ENCODE measurements at places on chromosomes 7 and 10. TPM values are rescaled to one million over a fixed set of nuclear protein-coding genes. Genes with fewer than 3 reads are reported as not detected.

The DNAJC9 gene
- 11.8 TPM for total RNA-seq

The CRTAC1 gene
- total RNA-seq: 5.7 TPM

The MYO1G gene
- total RNA-seq: 1.5 TPM

The OR6B1 gene
- not detected for total RNA-seq

The PCLO gene
- 2.3 TPM for total RNA-seq

The COL17A1 gene
- total RNA-seq: 0.12 TPM

The SPAM1 gene
- total RNA-seq: not detected

The HMX2 gene
- not detected for total RNA-seq

The MKI67 gene
- 1.9 TPM for total RNA-seq

The DNAH11 gene
- total RNA-seq: 6.9 TPM

DNA sequence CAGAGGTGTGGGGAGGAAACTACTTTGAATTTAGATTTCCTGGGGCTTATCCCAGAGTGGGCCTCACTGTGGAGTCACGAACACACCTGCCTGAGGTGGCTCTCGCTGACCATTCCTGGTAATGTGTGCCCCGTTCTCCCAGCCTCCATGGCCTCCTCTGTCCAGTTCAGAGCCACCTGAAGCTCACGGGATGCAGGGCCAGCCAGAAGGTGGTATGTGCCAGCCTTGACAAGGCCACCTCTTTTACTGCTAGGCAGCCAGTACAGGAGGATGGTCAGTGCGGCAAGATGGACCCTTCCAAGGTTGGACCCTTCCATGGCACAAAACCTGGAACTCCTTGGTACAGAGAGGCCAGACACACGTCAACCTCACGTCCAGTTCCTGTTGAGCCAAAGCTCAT, 210.3 kb downstream of the DNAJB6 start:
- no peak for ATAC-seq

DNA sequence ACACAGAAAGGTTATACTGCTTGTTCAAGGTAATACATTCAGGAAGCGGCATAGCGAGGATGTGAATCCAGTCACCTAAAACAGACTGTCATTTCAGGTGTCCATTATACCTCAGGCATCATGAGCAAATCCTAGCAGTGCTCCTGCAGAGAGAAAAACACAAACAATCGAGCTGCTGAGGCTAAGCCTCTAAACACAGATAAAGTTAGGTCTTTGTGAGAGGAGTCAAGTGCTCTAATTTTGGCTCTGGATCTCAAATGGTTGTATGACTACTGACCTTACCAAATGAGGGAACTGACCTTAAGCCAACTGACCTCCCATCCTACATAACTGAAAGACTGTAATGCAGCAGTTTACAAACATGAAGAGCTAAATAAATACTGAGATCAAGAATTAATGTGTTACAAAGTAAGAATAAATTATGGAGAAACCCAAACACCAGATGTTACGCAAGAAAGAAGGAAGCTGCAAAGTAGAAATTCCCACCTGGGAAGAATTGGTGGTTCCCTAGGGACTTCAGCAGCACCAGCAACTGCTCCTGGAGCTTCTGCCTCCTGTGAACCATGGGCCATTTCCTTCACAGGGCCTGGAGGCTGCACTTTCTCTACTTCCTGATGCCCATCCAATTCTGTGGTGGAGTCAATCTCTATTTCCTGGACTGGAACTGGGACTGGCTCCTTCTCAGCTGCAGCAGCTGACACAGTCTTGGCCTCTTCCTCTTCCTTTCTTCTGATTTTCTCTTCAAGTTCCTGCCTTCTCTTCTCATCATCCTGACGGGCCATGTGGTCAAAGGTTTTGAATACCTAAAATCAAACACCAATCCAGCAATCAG, 5.8 kb downstream of the NUDCD3 start:
- ATAC-seq: no peak

DNA sequence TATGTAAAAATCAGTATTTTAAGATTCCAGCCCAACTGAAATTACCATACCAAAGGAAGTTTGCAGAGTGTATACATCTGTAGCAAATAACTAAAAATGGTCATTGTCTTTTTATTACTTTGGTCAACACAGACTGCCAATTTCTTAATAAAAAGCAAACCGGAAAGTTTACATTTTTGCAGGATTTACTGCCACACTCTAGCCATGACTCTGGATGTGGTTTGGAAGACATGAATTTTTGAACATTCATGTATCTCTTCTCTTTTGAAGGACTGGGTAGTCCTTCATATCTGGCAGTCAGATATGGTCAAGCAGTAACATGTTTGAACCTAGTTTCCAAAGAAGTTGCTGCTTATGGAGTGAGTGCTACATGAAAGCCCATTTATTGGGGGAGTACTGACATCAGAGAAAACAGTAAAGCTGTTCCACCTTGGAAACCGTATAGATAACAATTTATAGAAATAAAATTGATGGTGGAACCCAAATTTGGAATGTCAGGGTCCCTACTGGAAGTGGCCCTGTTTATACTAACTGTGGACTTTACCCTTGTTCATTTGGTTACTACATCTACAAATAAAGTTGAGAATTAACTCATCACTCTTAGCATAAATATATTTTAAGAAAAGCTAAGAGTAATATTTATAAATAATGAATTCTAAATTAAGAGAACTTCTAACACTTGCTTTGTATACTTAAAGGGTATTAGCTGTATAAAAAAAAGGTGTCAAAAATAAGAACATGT, 84.6 kb downstream of the ZMYND11 start:
- ATAC-seq: no peak

DNA sequence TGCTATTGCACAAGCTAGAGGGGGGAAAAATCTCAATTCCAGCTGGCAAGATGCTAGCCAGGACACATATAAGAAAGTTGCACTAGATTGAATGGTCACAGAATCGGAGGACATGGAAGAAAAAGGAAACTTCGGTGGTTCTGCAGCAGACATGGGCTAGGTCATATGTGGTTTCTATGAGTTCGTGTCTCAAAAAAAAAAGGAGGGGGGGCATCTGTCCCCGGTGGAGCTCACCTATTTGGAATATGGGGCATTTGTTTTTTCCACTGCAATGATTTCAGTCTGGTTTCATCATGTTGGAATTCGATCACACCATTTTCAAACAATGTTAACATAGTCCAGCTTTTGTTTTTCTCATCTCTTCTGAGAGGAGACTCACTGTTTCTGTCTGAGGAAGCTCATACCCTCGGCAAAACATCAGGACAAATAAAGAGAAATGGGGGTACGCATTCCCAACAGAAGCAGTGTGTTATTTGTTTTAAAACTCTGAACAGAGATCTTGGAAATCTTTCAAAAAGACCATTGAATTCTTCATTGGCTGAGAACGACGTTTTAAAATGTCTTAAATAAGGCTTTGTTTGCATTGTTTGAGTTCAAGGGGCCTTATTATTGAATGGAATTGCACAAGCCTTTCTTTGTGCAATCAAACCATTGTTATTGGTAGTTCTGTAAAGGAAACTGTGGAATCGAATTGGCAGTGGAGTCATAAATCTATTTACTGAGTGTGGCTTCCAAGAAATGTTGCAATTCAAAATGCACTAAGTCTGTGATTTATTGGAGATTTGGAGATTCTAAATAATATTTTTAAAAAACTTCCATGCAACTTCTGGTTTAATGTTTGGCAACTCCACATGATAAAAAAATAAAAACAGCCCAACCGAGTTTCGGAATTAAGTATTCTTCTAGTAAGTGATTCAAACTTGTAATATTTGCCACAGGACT, 173.2 kb downstream of the RTKN2 start:
- peak; percentile 36 for ATAC-seq

GRCh38 chr10:105494944-105495343, 853.9 kb downstream of the SORCS3 start:
- no peak for ATAC-seq

GRCh38 chr7:158957921-158958491, 101.6 kb downstream of the DYNC2I1 start:
- peak; percentile 32 for ATAC-seq

GRCh38 chr7:135800560-135800959, 51.9 kb upstream of the FAM180A start:
- ATAC-seq: no peak

- ATAC-seq: no peak
Observed at GRCh38 chr7:64559206-64559605, 3.7 kb downstream of the ZNF680 start.

DNA sequence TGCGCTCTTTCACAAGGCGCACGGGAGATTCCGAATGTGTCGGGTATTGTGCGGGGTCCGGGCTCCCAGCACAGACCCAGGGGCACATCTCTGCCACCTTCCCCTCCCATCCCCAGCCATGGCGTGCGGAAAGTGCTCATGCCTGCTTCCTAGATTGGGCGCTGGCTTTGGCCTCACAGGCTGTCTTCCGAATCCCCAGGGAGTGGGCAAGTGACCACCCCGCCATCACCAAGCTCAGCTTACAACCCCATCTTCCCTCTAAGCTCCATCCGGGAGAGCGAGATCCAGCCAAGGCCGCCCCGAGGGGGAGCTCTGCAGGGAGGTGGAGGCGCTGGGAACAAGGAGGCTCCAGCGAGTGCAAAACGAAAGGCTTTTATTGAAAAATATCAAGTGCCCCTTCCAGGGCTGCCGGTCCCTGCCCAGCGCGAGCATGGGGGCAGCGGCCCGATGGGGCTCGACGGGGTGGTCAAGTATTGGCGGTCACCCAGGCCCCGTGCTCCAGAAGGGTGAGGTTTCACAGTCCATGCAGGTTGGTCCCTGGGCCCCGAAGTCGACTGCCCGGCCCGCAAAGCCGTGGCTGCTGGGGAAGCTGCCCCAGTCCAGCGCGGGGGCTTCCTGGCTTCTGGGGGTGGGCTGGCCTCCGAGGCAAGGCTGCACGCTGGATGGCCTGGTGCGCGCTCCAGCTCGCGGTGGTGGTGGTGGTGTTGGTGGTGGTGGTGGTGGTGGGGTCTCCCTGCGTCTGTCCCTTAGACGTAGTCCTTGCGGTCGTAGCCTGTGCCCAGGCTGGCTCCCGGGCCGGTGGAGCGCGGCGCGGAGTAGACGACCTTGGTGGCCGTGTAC, 1.2 kb downstream of the CLDN3 start:
- no peak for ATAC-seq

GRCh38 chr10:42952931-42953683, 123.8 kb upstream of the RET start:
- no peak for ATAC-seq

DNA sequence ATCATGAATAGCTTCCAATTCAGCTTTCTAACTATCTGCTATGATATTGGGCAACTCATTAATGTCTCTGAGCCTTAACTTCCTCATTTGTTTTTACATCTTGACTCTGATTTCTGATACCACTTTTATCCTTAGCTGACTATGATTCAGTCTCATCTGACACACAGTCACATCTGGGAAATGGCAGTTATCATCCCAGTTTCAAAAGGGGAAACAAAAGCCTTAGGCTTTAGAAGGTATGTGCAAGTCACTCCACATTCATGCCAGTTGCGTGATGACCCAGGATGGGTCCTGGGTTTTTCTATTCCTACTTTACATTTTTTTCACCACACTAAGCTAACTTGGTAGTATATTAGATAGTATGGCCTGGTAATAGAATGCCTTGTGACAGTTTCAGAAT, 12.7 kb downstream of the SCIN start:
- ATAC-seq: no peak

DNA sequence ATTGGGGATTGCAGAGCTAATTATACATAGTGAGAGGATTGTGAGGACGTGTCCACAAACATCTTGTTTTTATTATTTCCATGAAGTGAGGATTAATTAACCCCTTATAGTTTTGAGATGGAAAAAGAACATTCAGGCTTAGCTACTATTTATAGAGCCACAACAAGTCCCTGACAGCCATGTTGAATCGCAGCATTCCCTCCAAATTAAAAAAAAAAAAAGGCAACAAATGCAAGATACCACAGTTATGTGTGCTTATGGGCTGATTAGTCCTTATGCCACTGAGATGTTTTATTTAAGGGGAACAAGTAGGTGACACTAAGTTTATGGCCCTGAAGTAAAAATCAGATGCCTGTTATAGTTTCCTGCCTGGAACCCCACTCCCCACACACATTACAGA, 350.3 kb downstream of the GPAM start:
- ATAC-seq: no peak

DNA sequence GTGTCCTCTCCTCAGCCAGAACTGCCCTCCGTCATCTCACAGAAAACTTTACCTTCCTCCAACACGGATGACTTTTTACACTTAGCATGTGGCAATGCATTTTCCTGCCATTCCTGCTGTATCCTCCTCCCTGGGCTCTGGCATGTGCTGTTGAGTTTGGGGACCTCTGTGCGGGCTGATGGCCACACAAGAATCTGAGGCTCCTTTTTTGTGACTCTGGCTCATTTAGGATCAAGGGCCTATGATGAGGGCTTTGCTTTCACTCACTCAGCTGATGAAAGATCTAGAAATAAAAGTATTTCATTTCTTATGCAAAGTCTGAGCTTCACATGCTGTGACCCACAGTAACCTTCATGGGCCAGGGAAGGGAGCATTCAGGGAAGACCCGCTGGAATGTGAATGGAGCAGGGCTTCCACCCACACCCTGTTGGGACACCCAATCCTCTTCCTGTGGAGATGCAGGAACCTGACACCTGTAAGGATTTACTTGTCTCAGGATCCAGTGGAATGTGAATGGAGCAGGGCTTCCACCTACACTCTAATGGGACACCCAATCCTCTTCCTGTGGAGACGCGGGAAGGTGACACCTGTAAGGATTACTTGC, 500.3 kb upstream of the MKI67 start:
- ATAC-seq: no peak

- ATAC-seq: no peak
Observed at GRCh38 chr7:23136216-23136615, 30.6 kb downstream of the KLHL7 start.

GRCh38 chr7:134315679-134316538, 821 bp downstream of the SLC35B4 start:
- ATAC-seq: no peak

- no peak for ATAC-seq
Observed at GRCh38 chr10:88702848-88703597, 3.0 kb upstream of the LIPK start.

GRCh38 chr10:70090951-70091350, 38.3 kb downstream of the MACROH2A2 start:
- ATAC-seq: no peak

DNA sequence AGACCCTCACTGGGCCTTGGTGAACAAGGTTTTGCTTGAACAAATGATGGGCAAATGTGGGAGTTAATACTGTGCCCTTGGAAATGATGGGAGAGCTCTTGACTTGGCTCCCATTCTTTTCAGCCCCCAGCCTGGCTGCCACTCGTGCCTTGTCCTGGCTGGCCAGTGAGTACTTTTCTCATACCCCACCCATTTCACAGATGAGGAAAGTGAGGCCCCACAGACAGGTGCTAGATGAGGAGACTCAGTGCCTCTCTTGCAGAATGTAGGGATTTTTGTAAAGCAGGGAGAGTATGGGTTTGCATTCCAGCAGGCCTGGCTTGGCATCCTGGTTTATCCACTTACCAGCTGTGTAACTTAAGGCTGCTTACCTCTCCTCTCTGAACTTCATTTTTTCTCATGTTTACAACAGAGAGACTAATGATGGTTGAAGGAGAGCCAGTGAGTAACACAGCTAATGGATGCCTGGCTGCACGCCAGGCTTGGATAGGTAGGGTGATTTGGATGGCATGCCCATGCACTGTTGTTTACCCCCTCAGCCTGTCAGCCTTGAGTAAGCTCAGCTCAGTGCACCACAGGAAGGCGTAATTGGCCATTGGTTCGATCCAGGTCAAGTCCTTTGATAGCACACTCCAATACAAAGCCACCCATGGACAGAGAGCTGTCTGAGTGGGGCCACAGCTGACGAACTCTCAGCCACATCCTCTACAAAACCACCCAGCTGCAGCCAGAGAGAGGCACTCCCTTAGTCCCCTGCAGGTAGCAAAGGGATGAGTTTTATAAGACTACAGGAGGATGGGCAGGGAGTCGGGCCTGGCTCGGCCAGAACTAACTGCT, 436.8 kb downstream of the RPS24 start:
- no peak for ATAC-seq

GRCh38 chr10:132684164-132684891, 101.6 kb downstream of the NKX6-2 start:
- ATAC-seq: no peak

All from gastroesophageal sphincter (tissue), 4 donors.